ENCODE measurements at places on chromosomes 7 and 10.

DNA sequence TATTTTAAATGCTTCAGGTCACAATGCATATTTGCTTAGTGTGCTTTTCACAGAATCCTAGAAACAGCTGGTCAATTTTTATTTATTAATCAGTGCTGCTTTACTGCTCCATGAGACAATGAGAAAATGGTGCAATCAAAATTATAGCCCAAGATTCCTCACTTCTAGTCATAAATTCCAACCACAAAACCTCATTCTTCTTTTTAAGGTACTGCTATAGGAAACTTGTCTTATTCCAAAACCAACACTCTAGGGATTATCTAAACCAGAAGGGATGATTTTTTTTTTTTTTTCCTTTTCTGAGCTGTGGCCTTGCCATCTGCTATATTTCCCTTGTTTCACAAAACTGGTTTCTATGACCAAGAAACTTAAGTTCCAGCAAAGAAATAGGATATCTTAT is 64.0 kb upstream of the SEMA3A start:
- no peak for DNase-seq

GRCh38 chr10:4131407-4132215 is 346.6 kb upstream of the KLF6 start:
- DNase-seq = no peak

GRCh38 chr10:62374862-62375710 is 917 bp downstream of the ZNF365 start:
- DNase-seq = no peak

DNA sequence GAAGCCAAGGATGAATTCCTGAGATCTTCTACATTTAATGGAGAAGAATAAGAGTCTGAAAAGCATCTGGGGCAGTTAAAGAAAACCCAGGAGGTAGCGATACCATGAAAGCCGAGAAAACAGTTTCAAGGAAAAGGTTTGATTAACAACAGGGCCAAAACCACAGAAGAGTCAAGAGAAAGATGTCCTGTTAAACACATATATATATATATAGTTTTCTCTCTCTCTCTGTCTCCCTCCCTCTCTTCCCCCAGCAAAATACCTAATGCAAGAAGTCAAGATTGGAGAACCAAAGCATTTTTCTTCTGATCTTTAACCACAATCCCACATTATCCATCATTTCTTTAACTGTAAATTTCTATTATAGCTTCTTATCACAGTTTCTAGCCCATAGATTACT is 261.4 kb downstream of the SNX13 start:
- DNase-seq = no peak

GRCh38 chr10:110175406-110175805 is 32.0 kb upstream of the MXI1 start:
- DNase-seq = no peak

Measured in iPS DF 19.7 (cell line).